ENCODE measurements at places on chromosomes 4 and X.

DNA sequence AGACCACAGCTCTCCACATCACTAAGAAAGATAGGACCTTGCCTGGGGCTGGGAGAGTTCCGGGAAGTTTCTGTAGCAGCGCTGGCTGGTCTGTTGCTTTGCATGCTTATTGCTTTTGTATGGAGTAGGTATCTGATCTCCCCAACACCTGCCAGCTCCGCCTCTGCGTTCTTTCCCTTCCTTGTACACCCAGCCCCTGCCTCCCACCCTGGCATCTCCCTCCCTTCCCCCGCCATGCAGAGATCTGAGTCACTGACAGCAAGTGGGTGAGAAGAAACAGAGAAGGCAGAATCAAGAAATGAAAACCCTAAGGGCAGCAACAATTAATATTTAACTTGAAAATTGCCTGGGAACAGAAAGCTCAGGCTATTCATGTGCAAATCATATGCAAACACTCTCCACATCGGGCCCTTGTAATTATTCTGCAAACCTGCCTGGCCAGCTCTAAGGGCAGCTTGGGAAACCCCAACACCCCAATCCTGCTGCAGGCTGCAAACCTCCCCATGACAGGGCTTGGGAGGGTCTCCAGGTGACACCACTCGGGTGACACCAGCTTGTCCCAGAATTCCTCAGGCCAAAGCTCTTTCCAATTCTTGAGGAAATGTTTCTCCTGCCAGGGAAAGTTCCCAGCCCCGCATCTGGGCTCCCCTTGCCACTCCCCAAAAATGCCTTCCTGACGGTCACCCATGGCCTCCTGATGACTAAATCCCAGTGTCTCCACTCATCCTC is 257.2 kb downstream of the FBXW7 start:
- DNase-seq: no peak

GRCh38 chr4:3829956-3830773 is 64.0 kb downstream of the ADRA2C start:
- DNase-seq: no peak

DNA sequence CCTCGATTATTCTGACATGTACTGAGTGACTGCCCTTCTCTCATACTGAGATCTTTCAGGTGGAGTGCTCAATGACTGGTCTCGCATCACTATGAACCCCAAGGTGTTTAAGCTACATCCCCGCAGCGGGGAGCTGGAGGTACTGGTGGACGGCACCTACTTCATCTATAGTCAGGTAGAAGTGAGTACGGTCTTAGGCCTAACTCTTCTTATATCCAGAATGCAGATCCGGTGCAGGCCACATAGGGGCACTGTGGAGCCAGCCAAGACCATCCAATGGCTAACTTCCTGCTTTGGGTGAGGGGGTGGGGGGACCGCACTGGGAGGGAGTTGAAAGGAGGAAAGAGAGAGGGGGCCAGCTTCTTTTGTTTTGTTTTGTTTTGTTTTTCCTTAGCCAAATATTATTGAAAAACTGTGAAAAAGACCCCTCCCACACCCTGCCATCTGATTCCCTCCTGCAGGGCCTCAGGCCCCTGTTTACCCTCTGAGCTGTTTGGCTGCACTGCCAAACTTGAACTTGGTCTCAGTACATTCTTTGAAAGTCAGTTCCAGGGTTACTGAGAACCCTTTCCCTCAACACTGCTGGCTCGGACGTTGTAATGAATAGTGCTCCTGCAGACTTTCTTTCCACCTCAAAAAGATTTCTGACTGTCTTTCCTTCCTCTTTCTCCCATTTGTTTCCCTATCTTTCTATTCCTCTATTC is 16.2 kb downstream of the AWAT2 start:
- no peak for DNase-seq

- DNase-seq: no peak
Measured at GRCh38 chr4:62394766-62395165, 1194.6 kb downstream of the ADGRL3 start.

- DNase-seq: no peak
Measured at GRCh38 chr4:32129967-32130366, 1409.8 kb downstream of the PCDH7 start.

DNA sequence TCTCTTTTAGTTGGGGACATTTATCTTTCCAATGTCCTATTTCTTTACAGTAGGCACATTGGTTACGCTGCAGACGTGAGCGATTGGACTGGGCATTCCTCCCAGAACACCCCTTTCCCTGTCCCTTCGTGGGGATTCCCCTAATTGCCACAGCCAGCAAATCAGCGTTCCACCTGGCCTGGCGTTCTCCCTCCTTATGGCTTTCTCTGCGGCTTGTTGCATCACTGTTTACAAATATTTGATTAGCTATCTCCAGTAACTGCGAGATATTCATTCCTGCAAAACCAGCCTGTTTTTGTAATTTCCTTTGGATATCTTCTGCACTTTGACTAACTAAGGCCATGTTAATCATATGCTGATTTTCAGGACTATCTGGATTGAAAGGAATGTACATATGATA is 202.5 kb upstream of the KLF8 start:
- DNase-seq: no peak

- DNase-seq: no peak
Measured at GRCh38 chrX:42273387-42273786, 350.0 kb upstream of the CASK start.

DNA sequence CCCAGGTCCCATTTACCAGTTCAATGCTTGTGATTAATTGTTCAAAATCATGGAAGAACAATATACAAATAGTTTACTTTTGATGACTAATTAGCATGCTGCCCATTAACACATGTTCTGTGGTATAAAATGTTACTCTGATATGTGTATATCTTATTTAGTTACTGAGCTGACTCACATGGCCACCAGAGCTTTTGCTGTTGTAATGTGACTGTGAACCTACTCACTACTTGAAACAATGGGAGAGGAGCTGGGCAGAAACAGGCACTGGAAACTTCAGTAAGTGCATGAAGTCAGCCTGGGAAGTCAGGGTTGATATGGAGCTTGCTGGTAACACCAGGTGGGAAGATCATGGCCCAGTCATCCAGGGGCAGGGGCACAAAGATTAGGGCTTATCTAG is 72.7 kb upstream of the MAD2L1 start:
- no peak for DNase-seq

DNA sequence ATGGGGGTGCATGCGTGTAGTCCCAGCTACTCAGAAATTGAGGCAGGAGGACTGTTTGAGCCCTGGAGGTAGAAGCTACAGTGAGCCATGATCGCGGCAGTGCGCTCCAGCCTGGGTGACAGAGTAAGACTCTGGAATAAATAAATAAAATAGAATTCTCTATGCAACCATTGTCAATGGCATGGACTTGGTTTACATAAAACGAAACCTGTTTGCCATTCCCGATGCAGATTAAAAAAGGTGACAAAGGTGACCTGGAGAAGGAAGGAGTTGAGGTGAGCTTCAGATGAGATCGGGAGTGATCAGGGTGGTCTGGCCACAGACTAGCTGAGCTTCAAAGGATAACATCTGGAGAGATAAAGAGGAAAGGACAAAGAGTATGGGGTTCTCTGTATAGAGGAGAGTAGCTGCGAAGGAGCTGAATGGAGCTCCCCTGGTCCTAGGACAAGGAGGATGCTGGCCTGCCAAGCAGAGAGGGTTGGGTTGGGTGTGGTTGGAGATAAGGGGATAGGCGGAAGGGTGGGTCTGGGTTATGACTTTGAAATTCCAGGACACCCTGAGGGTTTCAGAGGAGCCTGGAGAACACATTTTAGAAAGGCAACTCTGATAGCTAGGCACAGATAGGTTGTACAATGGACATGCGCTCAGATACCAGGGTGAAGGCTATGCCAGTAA is 98.6 kb downstream of the RBM47 start:
- DNase-seq: no peak

DNA sequence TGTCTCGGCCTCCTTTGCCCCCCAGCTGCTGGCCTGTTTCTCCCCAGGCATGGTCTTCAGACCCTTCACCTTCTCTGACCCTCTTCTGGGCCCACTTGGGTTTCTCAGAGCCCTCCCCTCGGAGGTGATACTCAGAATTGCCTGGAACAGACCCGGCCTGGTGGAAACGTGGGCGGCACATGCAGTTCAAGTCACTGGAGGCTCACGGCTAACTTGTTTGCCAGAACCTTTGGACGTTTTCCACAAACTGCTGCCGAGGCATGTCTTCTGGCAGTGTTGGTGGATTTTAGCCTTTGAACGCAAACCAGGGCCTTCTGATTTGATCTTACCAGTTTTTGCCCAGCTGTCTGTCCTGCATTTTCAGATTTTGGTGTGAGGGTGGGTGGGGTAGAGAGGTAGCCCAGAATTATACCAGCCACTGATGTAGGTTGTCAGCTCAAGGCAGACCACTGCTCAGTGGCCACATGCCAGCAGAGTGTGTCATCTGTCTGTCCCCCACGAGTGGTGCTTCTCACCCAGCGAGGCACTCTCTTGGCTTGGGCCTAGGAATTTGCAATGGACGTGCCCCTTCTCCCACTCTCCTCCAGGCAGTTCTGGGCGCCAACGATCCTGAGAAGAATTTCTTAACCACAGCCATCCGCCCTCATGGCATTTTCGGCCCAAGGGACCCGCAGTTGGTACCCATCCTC is 32.5 kb upstream of the ZNF185 start:
- no peak for DNase-seq

DNA sequence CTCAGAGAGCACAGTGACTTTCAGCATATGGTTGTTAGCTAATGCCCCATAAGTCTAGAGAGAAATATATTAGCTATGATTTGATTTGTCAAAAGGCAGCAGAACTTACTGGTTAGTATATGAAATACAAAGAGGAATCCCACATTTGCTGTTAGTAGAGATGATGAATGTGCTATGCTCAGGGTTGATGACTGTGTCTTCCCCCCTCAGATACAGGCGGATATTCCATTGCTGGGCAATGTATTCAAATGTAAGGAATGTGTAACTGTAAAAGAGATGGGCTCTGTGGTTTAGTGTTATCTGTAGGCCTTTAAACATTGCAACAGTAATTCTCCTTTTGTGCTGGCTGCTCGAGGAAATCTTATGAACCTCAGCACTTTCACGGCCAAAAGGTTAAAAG is 528.9 kb upstream of the ARX start:
- no peak for DNase-seq

GRCh38 chrX:14050709-14051108 is 21.0 kb upstream of the GEMIN8 start:
- DNase-seq: no peak

GRCh38 chrX:105190252-105190853 is 30.1 kb downstream of the TEX13A start:
- DNase-seq: no peak

- DNase-seq: no peak
Measured at GRCh38 chr4:72496119-72496518, 72.9 kb downstream of the ADAMTS3 start.

DNA sequence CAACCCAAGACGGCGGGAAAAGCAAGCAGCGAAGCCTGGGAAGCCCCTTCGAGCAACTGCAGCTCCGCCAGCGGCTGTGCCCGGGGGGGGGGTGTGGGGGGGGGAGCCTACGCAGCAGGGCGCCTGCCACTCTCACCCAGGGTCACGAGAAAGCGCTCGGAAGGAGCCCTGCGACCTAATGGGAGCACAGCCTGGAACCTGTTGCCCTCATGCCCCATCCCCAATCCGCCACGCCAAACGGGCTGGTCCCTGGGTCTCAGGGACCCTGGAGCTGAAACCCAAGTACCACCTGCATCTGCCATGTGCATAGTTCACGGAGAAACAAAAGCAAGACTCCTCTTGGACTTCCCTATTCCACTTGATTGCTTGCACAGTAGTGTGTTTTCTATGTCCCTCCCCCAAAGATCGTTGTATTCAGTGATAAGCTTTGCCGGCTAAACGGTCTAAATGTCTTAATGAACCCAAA is 359 bp upstream of the GAB3 start:
- no peak for DNase-seq

DNA sequence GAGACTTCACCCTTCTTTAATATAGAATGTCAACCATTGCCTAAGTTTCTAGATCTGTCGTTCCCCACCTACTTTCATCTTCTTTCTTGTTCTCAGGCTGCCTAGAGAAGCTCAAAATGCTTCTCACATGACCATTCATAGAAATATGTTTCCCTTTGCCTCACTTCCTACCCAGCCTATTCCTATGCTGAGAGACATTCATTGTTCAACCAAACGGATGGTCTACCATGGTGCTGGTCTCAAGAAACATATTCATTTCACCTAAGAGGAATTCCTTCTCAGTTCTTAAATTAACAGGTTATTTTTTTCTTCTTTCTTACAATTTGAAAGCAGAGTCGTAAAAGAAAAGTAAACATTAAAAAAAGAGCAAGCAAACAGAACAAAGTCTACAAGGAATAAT is 20.3 kb upstream of the SLC7A11 start:
- no peak for DNase-seq

- no peak for DNase-seq
Measured at GRCh38 chr4:165714650-165715049, 158.4 kb upstream of the TLL1 start.

- no peak for DNase-seq
Measured at GRCh38 chrX:109299091-109299490, 182.8 kb downstream of the GUCY2F start.

- no peak for DNase-seq
Measured at GRCh38 chr4:88029556-88029955, 22.1 kb downstream of the PKD2 start.

DNA sequence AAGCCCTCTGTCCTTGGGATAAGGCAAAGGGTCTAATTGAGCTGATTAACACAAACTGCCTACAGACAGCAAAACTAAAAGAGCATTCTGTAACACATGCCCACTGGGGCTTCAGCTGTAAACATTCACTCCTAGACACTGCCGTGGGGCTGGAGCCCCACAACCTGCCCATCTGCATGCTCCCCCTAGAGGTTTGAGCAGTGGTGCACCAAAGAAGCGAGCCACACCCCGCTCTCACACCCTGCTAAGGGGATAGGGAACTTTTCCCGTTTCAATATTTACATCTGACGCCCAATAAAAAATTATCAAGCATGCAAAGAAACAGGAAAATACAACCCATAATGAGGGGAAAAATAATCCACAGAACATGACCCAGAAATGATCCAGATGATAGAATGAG is 46.9 kb upstream of the HSD17B10 start:
- no peak for DNase-seq

DNA sequence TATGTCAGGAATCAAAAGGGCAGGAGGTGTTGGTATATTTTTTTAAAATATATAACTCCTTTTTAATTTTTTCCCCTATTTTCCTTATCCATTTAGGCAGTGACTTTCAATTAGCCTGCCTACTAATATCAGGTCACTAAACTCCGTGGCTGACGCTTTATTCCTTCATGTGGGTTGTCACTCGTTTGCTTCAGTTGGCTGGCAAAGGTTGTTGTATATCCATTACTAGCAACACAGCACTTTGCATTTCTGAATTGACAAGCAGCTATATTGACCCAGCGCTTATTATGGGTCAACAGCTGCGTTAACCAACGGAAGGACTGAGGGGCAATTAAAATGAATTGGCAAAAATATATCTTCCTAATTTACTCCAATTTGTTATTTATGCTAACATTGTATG is 87.7 kb downstream of the ARX start:
- no peak for DNase-seq

DNA sequence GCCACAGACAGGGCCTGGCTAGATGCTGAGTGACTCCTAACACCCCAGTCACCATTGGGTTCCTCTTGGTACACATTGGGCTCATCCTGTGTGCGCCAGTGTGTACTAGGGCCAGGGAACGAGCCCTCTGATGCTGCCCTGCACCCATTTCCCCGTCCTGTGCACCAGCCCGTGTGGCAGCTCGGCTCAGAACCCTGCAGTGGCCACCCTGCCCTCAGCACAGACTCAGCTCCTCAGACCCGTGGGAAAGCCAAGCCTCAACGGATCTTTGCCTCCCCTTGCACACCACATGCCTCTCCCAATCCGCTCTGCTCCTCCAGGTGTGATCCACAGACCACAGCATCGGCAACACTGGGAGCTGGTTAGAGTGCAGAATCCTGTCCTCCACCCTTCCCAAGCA is 38.6 kb downstream of the EVC start:
- DNase-seq: no peak

GRCh38 chr4:118797558-118798142 is 38.3 kb downstream of the SEC24D start:
- DNase-seq: no peak
